Caco-2 (cell line): ENCODE measurements at places on chromosomes 1 and 21.
A peak's percentile ranks its signal among the peaks of the same experiment; 100 is the strongest.

DNA sequence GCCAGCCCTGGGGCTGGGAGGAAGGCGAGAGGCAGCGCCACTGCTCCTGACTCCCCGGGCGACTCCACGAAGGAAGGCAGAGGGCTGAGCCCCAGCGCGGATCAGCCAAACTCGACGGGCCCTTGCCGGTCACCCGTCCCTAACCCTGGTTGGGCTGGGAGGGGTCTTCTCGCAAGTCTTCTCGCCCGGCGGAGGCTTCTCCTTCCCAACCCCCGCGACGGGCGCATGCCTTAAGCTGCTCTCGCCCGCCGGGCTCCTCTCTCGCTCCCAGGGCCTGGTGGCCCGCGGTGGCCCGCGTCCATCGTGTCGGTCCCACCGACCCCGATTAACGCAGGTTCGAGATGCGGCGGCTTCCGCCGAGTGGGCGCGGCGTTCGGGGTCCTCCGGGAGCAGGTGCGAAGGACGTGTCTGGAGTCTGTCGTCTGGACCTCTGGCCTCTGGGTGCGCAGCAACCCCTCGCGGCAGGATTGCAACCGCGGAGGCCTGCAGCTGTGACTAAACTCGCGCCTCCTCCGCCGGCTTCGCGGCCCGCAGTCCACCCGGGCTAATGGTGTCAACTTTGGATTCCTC is 29.0 kb upstream of the PPM1J start:
- DNase-seq, result no peak

DNA sequence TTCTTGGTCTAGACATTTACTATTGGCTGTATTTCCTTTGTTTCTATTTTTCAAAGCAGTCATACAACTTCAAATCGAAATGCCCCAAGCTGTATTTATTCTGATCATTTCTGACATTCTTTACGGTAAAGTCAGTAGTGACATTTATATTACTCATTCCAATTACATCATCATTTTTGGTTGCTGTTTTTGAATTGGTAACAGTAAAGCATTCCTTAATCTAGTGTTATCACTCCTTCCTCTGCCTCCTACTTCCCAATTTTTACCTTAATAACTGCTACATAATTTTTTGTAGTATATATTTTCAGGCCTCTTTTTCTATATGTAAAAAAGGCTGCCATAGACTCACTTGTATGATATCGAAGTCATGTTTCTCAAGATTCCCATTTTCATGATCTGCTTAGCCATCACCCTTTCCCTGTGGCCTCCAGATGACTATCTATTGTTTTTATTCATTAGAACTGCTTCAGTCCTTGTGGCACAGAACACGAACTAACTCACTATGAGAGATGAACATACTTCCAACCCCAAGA is 167.2 kb downstream of the RUNX1 start:
- DNase-seq, result no peak

GRCh38 chr21:34047835-34048234 is 25.5 kb upstream of the MRPS6 start:
- no peak for DNase-seq

GRCh38 chr1:183687546-183688304 is 34.6 kb upstream of the APOBEC4 start:
- DNase-seq, result no peak

GRCh38 chr1:223007935-223008334 is 135.1 kb downstream of the TLR5 start:
- DNase-seq, result no peak

GRCh38 chr1:62070384-62071011 is 124.2 kb upstream of the L1TD1 start:
- peak; percentile 5 for DNase-seq

DNA sequence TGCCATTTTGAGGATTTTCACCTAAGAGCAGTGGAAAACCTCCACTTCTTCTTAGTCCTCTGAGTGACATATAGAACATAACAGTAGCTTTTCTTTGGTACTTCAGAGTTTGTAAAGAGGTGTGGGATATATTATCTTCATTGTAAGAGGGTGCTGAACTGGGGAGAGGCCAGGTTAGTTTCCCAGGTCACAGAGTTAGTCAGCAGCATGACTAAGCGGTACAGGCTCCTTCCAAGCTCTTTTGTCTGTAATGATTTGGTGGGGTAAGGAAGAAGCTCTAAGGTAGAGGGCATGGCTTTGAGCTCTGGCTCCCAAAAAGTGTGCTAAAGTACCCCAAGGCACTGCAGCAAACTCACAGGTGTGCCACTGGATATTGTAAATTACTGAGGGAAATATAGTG is 325.0 kb upstream of the PLXNA2 start:
- DNase-seq, result no peak

DNA sequence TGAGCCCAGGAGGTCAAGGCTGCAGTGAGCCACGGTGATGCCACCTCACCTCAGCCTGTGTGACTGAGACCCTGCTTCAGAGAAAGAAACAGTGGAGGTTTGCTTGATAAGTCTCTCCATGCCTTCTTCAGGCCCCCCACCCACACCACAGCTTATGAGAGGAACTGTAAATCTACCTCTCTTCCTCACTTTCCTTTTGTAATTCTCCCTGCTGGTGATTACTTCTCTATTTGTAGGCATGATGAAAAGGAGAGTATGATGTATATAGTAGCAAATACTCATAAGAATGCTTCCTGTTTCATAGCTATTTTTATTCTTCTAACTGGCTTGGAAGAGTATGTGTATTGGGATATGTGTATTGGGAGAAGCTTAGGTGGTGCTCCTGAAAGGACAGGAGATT is 186.3 kb downstream of the VPS13D start:
- no peak for DNase-seq

GRCh38 chr1:27357281-27358037 is 9.3 kb downstream of the MAP3K6 start:
- peak; percentile 50 for DNase-seq

- no peak for DNase-seq
Measured at GRCh38 chr1:68799096-68799495, 302.2 kb upstream of the DEPDC1 start.

GRCh38 chr1:7039590-7040220 is 254.5 kb downstream of the CAMTA1 start:
- DNase-seq, result no peak
